CD14-positive monocyte (primary cell): ENCODE measurements at places on chromosomes 1 and 21.

GRCh38 chr1:50747394-50747793 is 212.7 kb downstream of the FAF1 start:
- no peaks in the 10 kb centered on the region for H3K27me3 ChIP-seq
- no peak overlapping the region for H3K27ac ChIP-seq
- H3K4me1 ChIP-seq: no peaks in the 10 kb centered on the region
- no peak overlapping the region for H3K4me3 ChIP-seq
- no peak for DNase-seq

DNA sequence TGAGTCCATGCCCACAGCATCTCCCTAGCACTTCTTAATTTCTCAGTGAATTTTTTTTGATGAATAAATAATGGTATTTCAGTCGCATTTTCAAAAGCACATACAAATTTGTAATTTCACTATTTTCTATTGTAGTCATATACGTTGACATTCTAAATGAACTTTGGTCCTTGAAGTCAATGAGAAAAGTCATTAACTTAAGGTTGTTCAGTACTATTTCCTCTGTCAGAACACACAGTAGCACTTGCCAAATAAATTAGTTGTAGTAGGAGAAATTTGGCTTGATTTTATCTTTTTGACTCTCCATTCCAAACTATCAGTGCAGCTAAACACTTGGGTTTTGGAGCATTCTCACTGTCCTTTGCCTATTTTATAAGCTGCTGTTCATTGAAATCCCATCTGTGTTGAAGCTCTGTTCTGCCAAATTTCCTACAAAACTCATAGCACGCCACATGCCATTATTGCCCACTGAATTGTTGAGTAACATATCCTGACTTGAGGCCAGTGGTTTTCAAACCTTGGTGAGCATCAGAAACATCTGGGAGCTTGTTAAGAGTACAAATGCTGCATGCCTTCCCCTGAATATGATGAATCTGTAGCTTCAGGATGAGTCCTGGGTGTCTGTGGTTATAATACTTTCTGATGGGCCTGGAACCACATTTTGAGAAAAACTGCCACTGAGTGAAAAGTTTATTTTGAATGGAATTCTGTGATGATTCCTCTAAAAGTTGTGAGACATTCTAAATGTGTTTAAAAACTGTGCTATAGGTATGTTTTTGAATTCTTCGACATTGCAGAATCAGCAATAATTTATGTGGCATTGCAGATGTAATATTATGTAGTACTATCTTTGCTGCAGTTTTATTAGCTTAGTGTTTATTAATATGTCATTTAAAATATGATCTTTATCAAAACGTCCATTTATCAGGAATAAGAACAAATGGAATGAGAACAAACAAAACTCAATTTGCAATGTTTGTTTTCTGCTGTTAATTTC is 78.9 kb downstream of the DNM3 start:
- H3K4me3 ChIP-seq: no peak overlapping the region
- H3K4me1 ChIP-seq: no peaks in the 10 kb centered on the region
- no peaks in the 10 kb centered on the region for H3K36me3 ChIP-seq
- H3K27me3 ChIP-seq: no peaks in the 10 kb centered on the region

- H3K27ac ChIP-seq: no peak overlapping the region
- no peak for DNase-seq
- H3K4me1 ChIP-seq: no peaks in the 10 kb centered on the region
- no peak overlapping the region for H3K4me3 ChIP-seq
- H3K27me3 ChIP-seq: no peaks in the 10 kb centered on the region
These were observed 520.7 kb upstream of the CAMK1G start for GRCh38 chr1:209062863-209063262.

DNA sequence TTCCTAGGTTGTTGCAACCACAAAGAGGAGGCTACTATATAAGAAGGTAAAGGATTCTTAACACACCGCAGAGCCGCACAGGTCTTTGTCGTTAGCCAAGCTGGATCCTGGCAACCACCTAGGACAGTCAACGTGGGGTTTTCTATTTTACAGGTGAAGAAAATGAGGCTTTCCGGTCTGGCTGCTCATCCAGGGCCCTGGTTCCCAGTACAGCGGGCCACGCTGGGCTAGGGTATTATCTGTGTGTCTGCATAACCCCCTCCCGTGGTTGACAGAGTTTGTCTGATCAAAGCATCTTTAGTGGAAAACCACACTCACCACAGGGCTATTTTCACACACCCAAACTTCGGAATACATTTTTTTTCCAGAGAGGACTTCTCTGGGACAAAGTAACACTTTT is 39.0 kb upstream of the PDE9A start:
- DNase-seq: no peak
- no peaks in the 10 kb centered on the region for H3K36me3 ChIP-seq
- no peak overlapping the region for H3K27ac ChIP-seq
- no peaks in the 10 kb centered on the region for H3K27me3 ChIP-seq
- peaks cover 5% of the 10 kb centered on the region for H3K4me1 ChIP-seq
- no peak overlapping the region for H3K4me3 ChIP-seq
